ENCODE measurements at places on chromosomes 1 and 21. TPM values are rescaled to one million over a fixed set of nuclear protein-coding genes. Genes with fewer than 3 reads are reported as not detected.

Gene NUAK2
- 4.3 TPM for total RNA-seq

DNA sequence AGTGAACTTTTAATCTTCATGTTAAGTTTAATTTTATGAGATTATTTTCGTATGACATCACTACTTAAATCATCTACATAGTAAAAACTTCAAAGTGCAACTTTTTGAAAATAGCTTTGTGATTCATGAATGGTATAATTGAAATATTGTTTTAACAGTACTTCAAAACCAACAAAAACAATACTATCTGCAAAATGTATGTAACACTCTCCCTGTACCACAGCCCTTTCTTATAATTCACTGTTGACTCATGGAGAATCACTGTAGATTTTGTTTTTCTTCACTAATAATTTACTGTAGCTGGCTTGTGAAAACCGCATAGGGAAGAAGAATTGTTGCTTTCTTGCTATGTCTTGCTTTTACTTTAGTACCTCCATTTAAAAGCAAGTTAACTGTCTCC, 301.4 kb upstream of the ADAMTS5 start:
- peak; percentile 16 for DNase-seq
- peaks cover 3% of the 10 kb centered on the region for H3K4me1 ChIP-seq
- no peaks in the 10 kb centered on the region for H3K36me3 ChIP-seq
- H3K4me3 ChIP-seq: no peak overlapping the region

Gene ATP5PB
- 438 TPM for total RNA-seq

DNA sequence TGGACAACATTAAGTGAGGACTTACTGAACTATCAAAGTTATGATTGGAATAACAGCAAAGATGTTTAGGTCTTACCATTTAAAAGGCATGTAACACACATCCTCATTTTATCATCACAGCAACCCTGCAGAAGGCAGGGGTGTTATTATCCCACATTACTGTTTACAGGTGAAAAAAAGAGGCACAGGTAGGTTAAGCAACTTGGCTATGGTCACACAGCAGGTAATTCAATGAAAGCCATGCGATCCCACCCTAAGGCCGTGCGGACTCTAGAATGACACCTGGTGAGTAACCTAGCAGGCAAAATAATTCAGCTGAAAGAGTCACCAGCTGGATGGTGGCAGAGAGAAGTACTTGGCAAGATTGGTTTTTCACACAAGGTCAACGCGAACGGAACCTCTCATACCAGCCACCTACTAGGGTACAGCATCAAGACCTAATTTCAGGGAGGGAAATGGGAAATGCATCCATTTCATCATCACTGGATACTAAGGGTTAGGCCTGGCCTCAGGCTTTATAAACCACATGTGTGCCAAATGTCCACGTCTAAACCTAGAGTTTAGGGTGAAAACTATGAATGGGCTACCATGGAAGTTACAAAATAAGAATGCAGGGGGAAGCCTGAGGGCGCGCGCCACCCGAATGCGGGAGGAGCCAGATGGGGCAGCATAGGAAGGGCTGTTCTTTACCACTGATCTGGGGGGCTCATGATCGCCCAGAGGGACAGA, 85.3 kb downstream of the SLC66A1 start:
- no peak overlapping the region for H3K27ac ChIP-seq
- H3K27me3 ChIP-seq: no peaks in the 10 kb centered on the region
- H3K36me3 ChIP-seq: no peaks in the 10 kb centered on the region
- H3K4me3 ChIP-seq: no peak overlapping the region
- DNase-seq: no peak

- H3K27ac ChIP-seq: no peak overlapping the region
- H3K36me3 ChIP-seq: no peaks in the 10 kb centered on the region
- H3K27me3 ChIP-seq: peaks cover 22% of the 10 kb centered on the region
- no peak overlapping the region for H3K4me3 ChIP-seq
- no peaks in the 10 kb centered on the region for H3K4me1 ChIP-seq
Measured at GRCh38 chr21:42784276-42784675, 95.1 kb downstream of the WDR4 start.

DNA sequence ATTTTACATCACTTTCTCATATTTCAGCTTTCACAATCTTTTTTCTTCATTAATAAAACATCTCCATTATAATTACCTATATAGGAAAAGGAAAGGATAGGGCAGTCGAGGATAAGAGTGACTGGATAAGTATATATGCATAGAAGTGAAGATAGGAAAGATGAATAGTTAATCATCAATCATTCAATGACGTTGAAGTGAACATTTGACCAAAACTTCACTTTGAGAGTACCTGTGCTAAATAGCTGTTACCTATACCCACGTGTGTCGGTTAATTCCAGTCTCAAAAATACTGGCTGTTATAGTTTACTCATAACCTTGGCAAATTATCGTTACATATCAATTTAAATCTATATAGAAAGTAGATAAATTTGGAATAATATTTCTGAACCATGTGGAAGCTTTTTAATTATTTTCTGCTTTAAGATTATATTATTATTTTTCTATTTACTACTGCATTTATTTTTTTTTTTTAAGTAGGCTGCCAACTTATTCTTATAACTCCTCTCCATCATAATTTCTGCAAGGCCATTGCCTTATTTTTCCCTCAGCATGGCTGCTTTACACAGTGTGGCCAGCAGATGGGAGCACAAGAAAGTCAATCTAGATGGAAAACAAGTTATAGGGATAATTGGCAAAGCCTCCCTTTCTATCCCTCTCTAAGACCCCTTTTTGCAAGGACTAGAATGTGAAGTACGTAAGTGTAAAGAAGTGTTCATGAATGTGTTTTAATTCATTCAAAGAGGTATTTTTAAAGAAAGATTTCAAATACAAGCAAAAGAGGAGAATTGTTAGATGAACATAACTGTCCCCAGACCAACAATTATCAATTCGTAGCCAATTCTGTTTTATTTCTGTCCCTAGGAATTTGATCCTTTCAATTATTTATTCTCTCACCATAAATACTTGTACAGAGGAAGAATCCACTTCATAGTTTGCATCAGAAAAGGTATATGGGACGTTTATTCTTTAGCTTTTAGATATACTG, 290.4 kb downstream of the KCNT2 start:
- H3K27ac ChIP-seq: no peak overlapping the region
- H3K4me1 ChIP-seq: no peaks in the 10 kb centered on the region
- DNase-seq: peak; percentile 41
- no peak overlapping the region for H3K4me3 ChIP-seq

DNA sequence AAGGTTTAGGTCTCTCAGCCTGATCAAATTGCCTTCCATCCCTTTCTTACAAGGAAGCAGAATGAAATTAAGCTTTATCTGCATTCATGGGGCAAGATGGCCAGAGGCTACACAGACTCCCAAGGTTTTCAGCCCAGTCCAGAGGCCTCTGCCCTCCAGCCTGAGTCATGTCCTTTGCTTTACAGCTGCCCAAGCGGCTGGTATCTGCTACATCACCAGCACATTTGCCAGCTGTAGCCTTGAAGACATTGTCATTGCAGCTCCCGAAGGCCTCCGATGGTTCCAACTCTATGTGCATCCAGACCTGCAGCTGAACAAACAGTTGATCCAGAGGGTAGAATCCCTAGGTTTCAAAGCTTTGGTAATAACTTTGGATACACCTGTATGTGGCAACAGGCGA, 16.0 kb downstream of the HAO2 start:
- H3K4me1 ChIP-seq: no peaks in the 10 kb centered on the region
- no peaks in the 10 kb centered on the region for H3K36me3 ChIP-seq
- no peak overlapping the region for H3K27ac ChIP-seq
- H3K27me3 ChIP-seq: no peaks in the 10 kb centered on the region

DNA sequence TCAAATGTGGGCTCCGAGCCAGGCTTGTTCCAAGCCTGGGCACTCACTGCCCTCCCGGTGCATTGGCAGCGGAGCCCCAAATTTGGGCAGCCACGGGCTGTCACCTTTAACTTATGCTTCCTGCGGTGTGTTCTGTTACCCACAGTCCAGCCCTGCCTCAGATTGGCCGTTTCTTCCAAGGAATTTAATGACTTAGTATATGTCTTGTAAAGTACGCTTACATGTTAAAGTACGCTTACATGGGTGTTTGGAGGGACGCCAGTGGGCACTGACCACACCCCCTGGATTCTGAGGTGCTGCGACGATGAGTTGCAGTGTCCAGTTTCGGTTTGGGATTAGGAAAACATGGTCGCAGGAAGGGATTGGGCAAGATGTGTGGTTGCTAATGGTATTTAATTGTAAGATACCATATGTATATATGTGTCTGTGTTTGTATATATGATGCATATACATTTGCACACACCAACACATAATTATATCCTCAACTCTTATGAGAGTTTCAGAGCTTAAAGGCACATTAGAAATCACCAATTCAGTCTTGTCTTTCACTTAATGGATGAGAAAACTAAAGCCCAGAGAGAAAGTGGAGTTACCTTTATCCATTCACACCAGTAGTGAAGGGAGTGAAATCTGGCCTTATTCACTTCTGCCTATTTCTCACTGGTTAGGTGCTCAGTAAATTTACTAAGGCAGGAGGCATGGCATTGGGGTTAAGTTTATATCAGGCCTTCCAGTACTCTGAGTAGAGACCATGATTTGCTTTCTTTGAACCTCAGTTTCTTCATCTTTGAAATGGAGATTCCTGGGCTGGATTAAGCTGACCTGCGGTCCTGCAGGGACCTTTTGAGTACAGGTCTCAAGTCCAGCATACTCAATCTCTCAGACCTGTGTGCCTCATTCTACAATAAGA, 1.0 kb downstream of the SMYD2 start:
- peak overlapping the region; percentile 99 for H3K27ac ChIP-seq
- no peaks in the 10 kb centered on the region for H3K36me3 ChIP-seq
- peaks cover 12% of the 10 kb centered on the region for H3K4me1 ChIP-seq
- peak; percentile 13 for DNase-seq

Gene WNT2B
- total RNA-seq: 1.2 TPM
